ENCODE measurements at places on chromosomes 16 and 17.

GRCh38 chr17:5897275-5897911, 172.8 kb upstream of the WSCD1 start:
- no peak for DNase-seq

DNA sequence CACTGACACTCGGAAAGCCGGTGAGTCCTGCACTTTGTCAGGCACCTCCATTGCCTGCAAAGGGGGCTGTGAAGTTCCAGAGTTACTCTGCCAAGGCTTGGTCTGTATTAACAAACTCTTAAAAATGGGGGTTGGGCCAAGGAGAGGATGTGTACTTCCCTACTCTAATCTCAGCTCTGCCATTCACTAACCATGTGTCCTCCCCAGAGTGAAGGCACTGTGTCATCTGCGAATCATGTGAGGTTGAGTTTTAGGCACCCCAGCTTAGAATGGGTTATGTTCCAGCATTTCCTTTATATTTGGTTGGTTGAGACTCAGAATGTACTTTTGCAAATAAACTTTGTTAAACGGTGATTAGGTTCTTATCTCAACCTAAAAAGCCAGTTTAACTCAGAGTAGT, 24.9 kb downstream of the ERCC4 start:
- DNase-seq = no peak

DNA sequence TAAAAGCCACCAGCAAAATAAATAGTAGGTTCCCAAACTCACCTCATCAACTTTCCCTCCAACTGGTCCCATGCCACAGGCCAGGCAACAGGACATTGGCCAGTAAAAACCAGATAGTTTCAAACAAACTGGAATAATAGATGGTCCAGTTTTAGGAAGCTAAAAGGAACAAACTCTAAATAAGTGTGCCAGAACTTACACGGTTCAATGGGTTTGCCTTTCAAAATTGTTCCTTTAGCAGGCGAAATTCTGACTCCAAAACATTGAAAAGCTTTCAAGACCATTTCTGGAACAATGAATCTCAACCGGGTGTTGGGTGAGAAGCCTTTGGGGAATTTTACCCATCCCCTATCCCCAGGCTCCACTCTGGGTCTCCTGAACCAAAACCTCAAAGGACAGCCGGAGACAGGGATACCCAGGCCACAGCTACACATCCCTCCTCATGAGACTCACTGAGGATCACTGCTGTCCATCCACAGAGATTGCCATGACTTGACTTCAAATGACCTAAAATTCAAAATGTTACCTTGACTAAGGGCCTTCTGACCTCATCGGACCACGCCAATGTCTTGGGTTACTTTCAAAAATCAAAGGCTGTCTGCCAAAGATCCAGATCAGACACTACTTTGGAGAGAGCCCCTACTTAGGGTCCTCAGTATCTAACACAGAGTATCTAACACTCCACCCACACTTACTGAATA, 13.0 kb downstream of the AXIN2 start:
- DNase-seq = no peak

GRCh38 chr17:61053469-61053868, 346.2 kb upstream of the TBX2 start:
- DNase-seq = no peak

GRCh38 chr17:55664287-55664686, 58.4 kb downstream of the TMEM100 start:
- DNase-seq = no peak

- no peak for DNase-seq
Measured at GRCh38 chr16:83420206-83420760, 387.5 kb upstream of the HSBP1 start.

All from stimulated activated CD4-positive, alpha-beta T cell treated with anti-CD3 and anti-CD28 coated beads, TNF-alpha, amount 100 ng/mL, for 4 hours (primary cell).